ENCODE measurements at places on chromosomes 4 and X.

DNA sequence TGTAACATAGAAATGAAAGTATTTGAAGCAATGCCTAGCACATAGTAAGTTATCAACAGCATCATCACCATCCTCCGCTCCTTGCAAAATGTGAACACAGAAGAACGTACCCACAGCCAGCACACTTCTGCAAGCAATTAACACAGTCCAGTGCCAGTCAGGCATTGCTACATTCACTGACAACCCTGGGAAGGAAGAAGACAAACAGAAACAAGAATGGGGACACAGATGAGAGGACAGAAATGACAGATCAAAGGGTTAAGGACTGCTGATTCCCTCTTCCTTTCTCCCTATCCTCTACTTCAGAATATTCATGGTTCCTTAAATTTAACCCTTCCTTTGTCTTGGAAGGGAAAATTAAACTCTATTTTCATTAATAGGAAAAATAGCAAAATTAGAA, 53.1 kb downstream of the CHM start:
- no peak for DNase-seq

DNA sequence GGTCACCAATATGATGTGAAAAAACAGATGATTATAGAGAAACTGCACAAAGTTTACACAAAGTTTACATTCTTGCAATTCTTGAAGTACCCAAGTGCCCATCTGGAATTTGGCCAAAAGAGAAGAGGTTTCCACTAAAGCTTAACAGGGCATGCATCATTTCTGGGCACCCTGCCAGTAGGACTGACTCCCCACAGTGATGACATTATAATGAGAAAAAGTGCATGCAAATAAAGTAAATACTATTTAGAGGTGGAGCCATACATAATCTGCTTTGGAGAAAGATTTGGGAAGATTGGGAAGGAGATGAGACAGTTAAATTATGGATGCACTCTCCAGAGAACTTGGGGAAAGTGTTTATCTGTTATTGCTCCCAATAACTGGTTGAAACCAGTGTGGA, 93.7 kb upstream of the TRPC3 start:
- DNase-seq: no peak

- no peak for DNase-seq
Observed at GRCh38 chr4:57091657-57092162, 18.5 kb downstream of the IGFBP7 start.

DNA sequence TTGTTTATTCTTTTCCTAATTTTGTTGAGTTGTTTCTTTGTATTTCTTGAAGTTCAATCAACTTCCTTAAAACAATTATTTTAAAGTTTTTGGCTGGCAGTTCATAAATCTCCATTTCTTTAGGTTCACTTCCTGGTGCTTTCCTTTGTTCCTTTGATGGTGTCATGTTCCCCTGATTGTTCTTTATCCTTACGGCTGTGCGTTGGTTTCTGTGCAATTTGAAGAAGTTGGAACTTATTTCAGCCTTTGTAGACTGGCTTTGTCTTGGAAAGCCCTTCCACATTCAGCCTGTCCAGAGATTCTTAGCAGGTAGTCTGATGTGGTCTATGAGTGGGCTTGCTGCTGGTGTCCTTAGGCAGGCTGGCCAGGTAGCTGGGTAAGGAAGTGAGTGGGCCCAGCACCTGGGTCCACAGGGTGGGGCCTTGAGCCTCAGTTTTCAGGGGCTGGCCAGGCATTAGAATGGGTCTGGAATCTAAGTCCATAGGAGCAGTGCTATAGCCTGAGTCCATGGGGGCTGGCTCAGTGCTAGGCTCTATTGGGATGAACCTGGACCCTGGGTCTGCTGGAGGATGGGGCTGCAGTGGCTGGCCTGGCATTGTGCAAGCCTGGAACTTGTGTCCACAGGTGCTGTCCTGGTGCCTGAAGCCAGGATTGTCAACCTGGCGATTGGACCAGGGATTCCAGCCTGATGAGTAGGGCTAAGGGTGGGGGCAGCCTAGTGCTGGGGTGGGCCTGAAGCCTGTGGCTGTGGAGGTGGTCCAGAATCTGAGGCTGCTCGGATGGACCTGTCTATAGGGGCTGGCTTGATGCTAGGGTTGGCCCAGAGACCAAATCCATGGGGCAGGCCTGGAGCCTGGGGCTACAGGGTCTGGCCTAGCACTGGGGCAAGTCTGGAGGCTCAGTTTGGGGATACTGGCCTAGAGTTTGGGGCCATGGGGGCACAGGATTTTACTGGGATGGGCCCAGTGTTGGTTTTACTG, 152.4 kb downstream of the STAG2 start:
- DNase-seq: no peak

GRCh38 chr4:32199639-32200038, 1479.5 kb downstream of the PCDH7 start:
- no peak for DNase-seq

DNA sequence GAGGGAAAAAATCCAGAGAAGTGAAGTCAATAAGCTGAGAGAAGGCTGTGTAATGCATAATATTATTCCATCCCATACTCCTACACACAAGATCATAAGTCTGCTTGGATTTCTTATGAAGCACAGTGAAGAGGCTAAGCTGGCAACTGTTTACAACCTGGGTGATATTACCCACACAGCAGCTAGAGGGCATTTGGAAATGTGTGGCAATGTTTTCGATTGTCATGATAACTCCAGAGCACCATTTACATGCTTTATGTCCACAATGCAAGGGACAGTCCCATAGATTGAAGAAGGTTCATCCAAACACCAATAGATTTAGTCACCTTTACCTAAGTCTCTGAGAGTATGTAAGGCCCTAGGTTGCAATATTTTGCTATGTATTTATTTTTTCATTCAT, 412.2 kb downstream of the PPP3CA start:
- no peak for DNase-seq

DNA sequence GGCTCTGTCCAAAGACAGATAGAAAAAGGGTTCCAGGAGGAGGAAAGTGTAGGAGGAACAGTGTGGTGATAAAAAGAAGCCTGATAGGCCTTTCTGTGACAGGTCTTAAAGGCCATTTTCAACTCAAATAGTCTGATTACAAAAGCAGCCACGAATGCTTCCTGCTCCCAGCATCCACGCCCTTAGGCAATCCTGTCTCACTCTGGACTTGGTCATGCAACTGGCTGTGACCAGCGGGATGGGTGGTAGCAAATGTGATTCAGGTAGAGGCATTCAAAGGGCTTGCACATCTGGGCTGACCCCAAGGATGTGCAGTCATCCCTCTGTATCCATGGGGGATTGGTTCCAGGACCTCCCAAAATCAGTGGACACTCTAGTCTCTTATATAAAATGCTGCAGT, 14.4 kb upstream of the SEPSECS start:
- DNase-seq: no peak

DNA sequence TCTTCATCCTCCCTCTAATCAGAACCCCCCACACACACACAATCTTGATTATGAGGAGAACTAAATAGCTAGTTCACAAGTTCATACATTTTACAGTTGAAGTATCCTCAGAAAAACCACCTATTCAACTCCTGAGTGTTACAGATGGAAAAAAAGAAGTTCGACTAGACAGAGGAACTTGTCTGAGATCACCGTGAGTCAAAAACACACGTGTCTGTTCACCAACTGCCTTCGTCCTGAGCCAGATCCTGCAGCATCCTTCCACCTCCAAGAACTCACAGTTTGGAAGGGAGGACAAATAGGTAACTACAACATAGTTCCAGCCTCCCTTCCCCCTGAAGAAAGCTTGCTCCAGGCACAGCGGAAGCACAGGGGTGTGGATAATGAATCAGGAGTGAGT, 19.0 kb upstream of the IRAK1 start:
- no peak for DNase-seq

GRCh38 chrX:67780694-67781109, 236.9 kb downstream of the AR start:
- DNase-seq: no peak

DNA sequence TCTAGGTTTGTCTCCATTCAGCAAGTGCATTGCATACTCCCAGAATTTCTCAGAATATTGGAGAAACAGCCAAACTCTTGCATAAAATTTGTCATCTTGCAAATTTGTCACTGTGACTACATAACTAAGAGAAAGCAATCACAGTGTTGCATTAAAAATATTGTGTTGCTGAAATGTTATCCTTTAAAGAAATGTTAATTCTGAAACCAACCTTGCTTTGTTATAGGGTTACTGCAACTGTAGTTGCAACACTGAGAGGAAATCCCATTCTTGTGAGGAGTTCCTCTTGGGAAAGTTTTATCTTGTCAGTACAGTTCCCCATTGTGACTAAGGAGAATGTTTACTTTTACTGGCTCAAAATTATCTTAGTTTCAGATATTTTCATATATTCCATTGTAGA, 20.9 kb downstream of the CYBB start:
- no peak for DNase-seq

DNA sequence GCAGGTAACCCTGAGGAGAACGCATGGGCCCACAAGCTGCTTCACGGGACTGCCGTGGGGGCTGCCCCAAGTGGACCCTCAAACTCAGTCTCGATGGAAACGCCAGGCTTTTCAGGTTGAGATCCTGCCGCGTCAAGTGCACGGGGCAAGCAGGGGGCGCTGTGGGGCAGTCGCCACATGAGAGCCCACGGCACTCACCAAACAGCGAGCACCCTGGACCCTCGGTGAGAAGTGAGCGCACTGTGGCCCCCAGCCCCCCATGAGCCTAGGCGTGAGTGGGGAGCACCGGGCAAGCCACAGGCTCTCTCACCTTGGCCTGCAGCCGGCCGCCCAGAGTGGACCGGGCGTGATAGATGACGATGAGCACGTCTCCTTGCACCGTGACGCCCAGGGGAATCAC, 50.9 kb upstream of the CPLX1 start:
- DNase-seq: no peak

DNA sequence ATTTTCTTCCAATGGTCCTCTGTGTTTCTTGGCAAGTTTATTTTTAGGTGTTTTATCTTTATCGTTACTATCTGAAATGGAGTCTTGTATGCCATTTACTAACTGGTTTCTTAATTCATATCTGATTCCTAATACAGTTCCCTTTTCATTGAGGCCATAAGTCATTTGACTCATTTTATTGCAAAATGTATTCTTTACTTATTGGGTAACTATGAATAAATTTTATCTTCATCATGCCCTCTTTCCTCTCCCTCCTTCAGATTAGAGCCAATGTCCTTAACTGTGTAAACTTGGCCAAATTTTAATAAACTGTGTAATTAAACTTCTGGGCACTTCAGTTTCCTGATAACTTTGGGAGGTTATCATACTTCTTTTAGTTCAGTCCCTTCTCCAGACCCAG, 19.3 kb upstream of the MSMO1 start:
- no peak for DNase-seq

DNA sequence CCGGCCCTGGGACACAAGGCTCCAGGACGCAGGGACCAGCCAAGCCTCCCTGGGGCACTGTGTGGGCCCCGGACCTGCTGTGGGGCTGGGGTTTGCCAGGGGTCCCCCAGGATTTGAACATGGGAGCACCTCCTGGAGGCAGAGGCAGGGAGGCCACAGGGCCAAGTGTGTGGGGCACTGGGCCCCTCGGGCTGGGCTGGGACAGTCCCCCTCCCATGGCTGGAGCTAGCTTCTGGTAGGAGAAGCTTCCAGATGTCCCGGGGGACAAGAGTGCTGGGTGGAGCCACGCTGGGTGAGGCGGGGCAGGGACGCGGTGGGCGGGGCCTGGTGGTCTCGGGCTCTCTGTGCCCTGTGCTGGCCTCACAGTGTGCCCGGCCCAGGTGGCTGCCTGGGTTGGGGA, 18.6 kb downstream of the FGFRL1 start:
- no peak for DNase-seq

DNA sequence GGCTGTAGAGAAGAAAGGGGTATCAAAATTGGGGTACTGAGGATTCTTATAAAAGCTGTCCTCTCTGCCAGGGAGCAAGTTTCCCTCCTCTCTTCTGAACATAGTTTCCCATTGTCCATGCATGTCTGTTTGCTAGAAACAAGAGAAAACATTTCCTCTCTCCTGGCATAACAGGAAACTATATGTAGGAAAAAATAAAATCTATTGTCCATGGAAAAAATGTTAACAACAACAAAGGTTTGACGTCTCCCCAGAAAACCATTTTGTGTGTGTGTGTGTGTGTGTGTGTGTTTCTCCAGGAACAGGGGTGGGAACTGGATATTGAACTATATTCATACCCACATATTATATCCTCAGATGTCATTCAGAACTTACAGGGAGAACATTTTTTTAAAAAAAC, 107.2 kb downstream of the GASK1B start:
- DNase-seq: no peak

GRCh38 chrX:140510895-140511295, 6.0 kb upstream of the SOX3 start:
- no peak for DNase-seq

GRCh38 chr4:120355881-120356280, 289.2 kb upstream of the MAD2L1 start:
- DNase-seq: no peak

DNA sequence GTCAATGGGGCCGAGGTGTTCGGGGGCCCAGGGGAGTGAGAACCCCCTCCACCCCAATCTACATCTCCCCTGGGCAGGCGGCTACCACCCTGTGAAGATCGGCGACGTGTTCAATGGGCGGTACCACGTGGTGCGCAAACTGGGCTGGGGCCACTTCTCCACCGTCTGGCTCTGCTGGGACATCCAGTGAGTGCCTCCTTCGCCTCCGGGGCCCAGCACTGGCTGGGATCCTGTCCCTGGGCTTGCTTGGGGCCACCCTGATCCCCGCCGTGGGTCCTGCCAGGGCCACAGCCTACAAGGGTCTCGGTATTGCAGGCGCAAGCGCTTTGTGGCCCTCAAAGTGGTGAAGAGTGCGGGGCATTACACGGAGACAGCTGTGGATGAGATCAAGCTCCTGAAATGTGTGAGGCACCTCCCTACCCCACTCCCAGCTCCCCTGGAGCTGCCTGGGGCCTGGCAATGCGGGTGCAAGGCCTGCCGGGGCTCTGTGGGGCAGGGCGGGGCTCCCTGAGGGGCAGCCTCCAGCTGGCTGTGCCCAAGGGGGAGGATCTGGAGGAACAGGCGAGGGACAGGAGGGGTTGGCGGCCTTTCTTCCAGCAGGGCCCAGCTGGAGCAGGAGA, 697 bp downstream of the SRPK3 start:
- no peak for DNase-seq

GRCh38 chr4:98838977-98839618, 89.8 kb downstream of the EIF4E start:
- no peak for DNase-seq

DNA sequence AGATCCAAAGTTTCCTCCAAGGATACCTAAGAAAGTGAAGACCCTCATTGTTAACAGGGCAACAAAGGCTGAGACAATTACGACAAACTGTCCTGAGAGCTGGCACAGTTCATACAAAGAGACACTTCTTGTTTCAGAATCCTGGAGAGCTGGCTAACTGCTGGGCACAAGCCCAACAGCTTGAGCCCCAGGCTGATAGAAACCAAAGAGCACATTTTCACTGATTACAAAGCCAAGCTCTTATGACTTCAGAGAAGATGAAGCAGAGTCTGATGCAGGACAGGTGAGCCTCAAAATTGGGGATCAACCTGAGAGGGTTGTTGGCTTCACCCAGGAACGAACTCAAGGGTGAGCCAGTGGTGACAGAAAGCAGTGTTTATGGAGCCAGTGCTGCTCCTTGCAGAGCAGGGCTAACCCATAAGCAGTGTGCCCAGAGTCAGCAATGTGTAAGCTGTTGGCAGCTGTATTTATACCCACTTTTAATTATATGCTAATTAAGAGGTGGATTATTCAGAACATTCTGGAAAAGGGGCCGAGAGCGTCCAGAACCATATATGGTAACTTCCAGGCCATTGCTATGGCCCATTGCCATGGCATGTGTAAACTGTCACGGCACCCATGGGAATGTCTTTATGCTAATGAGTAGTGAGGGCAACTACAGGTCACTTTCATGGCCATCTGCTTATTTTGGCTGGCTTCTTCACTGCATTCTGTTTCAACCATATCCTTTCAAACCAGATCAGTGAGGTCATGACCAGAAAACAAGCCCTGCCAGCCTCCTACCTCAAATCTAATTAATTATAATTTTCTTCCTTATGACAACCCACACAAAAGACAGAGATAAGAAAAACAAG, 183.7 kb downstream of the EVC2 start:
- DNase-seq: no peak

All from prostate gland (tissue), 2 donors.